ENCODE measurements at places on chromosomes 4 and X. TPM values are rescaled to one million over a fixed set of nuclear protein-coding genes. Genes with fewer than 3 reads are reported as not detected.

Gene DCAF12L2
- total RNA-seq = not detected

Gene TREX2
- 0.78 TPM for total RNA-seq

DNA sequence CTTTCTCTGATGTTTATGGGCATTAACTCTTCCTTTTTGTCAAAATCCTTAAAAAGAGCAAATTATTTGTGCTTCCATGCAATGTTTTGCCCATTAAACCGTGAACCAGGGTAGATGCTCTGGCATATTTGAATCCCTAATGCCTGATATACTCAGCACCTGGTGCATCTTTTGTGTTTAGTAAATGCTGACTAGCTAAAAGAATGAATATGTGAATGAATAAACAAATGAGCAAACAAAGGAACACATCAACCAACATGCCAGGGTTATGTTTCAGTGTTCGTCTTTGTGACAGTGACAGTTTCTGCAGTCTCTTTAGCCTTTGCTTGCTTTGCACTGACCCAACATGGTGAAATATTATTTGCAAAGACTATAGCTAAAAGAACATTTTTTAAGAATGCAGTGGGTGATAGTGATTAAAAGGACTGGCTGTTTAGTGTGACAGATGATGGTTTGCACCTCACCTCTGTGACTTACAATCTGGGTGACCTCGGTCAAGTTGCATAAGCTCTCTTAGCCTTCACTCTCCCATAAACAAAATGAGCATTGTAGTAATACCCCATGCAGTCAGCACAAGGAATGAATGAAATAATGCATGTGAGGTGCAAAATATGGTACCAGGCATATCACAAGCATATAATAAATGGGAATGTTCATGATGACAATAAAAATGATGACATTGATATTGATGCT lies 29.5 kb downstream of the SMPX start:
- no peak for DNase-seq

- no peak for DNase-seq
Measured at GRCh38 chr4:24799196-24799543, 3.8 kb downstream of the SOD3 start.
